SJCRH30 (cell line): ENCODE measurements at places on chromosomes 7 and 10. TPM values are rescaled to one million over a fixed set of nuclear protein-coding genes. Genes with fewer than 3 reads are reported as not detected.
A peak's percentile ranks its signal among the peaks of the same experiment; 100 is the strongest.

Gene CREB5
- 17.6 and 20.8 TPM in 2 replicates for total RNA-seq

Gene ADCY1
- total RNA-seq, result not detected in 2 replicates

Gene LRRTM3
- 0.05 and 0.10 TPM in 2 replicates for total RNA-seq

Gene EIF5AL1
- 0.58 and 0.73 TPM in 2 replicates for total RNA-seq

Gene FAM13C
- total RNA-seq, result 0.91 and 1.1 TPM in 2 replicates

Gene GJD4
- total RNA-seq, result 1.2 and 1.9 TPM in 2 replicates

Gene MYO3A
- not detected in 2 replicates for total RNA-seq

GRCh38 chr7:73899731-73900142 lies 38.8 kb downstream of the TMEM270 start:
- no peaks in the 10 kb centered on the region for H3K36me3 ChIP-seq
- peak; percentile 78 for DNase-seq
- H3K4me1 ChIP-seq, result peaks cover 11% of the 10 kb centered on the region
- no peaks in the 10 kb centered on the region for H3K27me3 ChIP-seq

DNA sequence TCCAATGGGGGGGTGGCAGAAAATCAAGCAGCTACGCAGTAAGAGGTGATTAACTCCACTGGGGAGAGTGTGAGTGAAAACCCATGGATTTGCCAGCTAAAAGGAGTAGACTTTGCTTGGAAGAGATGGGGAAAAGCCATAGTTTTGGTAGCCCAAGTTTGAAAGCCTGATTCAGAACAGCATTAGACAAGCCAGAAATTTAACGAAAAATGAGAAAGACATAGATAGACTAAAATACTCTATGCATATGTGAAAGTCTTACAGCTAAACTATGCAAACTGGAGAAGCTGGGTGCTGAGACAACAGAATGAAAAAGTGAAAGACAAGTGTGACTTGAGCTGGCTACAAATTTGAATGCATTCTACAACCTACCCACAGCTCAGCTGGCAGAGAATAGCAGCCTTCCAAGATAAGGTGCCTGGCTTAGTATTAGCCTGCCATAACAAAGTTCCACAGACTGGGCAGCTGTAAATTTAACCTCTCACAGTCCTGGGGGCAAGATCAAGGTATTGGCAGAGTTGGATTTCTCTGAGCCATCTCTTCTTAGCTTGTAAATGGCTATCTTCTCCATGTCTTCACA lies 156.6 kb downstream of the CDC14C start:
- no peak overlapping the region for H3K27ac ChIP-seq
- no peaks in the 10 kb centered on the region for H3K4me1 ChIP-seq
- no peaks in the 10 kb centered on the region for H3K36me3 ChIP-seq
- no peak overlapping the region for H3K4me3 ChIP-seq
- DNase-seq, result no peak

DNA sequence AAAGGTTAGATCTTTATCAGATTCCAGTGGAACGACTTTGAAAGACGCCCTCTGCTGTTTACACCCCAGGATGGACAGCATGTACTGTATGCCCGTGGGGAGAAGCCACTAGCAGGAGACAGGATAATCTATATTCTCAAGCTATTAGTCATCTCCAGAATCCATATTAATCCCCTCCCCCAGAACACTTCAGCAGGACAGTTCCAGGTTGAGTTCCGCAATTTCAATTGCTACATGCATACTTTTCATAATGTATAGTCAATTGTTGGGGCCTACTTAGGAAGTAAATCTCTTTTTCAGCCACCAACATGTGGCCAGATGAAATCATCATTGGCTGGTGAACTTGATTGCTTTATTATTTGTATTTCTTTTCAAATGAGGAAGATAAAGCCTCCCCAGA lies 313.1 kb upstream of the SMIM30 start:
- H3K4me1 ChIP-seq, result no peaks in the 10 kb centered on the region
- DNase-seq, result no peak
- no peak overlapping the region for H3K27ac ChIP-seq
- H3K27me3 ChIP-seq, result no peaks in the 10 kb centered on the region
- no peak overlapping the region for H3K4me3 ChIP-seq

- no peak overlapping the region for H3K4me3 ChIP-seq
- no peaks in the 10 kb centered on the region for H3K4me1 ChIP-seq
- H3K36me3 ChIP-seq, result no peaks in the 10 kb centered on the region
- no peak overlapping the region for H3K27ac ChIP-seq
- H3K27me3 ChIP-seq, result no peaks in the 10 kb centered on the region
Observed at GRCh38 chr10:20314431-20314830, 498.2 kb downstream of the PLXDC2 start.

DNA sequence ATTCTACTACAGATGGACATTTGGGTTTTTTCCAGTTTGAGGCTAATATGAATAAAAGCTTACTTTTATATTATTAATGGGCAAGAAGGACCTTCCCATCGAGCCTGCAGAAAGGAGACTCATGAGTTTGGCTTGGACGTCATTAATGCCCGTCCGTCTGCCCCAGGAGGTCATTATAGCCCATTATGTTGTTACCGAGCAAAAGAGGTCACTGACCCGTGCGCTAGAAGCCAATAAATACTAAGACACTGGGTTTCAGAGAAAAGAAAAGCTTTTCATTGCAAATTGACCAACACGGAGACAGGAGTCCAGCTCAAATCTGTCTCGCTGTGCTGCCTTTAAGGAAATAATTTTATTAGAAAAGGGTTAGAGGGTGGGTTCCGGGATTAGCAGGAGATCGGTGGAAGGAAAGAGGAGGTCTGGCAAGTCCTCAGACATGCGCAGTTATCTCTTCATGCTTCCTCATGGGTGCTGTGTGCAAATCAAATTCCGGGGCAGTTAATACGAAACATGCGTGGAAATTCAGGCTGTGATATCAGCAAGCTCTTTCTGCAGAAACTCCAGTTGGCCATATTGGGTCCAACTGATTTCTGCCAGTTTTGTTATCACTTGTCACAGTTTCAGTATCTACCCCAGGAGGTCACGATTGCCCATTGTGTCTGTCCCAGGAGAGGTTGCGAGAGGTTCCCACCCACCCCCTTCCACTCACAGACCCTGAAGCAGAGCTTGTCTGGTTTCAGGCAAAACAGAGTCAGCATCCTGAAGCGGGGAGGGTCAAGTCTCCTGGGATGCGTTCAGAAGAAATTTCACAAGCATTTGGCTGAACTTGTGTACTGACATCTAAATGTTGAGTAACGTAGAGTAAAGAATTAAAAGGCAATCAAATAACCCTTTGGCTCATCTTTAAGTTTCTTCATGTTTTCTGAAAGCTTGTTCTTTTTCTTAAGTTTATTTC lies 1.1 kb upstream of the GALNTL5 start:
- no peak for DNase-seq
- H3K4me1 ChIP-seq, result peaks cover 7% of the 10 kb centered on the region; the same call in 1 of the 2 replicates
- no peaks in the 10 kb centered on the region for H3K27me3 ChIP-seq
- H3K27ac ChIP-seq, result no peak overlapping the region
- H3K36me3 ChIP-seq, result no peaks in the 10 kb centered on the region
- no peak overlapping the region for H3K4me3 ChIP-seq

- no peaks in the 10 kb centered on the region for H3K36me3 ChIP-seq
- no peak overlapping the region for H3K4me3 ChIP-seq
- H3K27ac ChIP-seq, result no peak overlapping the region
- peaks cover 17% of the 10 kb centered on the region for H3K4me1 ChIP-seq
Observed at GRCh38 chr7:89312551-89312950, 517.0 kb upstream of the TEX47 start.

- H3K4me3 ChIP-seq, result no peak overlapping the region
- DNase-seq, result no peak
- H3K27me3 ChIP-seq, result no peaks in the 10 kb centered on the region
- no peaks in the 10 kb centered on the region for H3K36me3 ChIP-seq
- no peaks in the 10 kb centered on the region for H3K4me1 ChIP-seq
Observed at GRCh38 chr10:116155191-116155590, 117.8 kb downstream of the GFRA1 start.

DNA sequence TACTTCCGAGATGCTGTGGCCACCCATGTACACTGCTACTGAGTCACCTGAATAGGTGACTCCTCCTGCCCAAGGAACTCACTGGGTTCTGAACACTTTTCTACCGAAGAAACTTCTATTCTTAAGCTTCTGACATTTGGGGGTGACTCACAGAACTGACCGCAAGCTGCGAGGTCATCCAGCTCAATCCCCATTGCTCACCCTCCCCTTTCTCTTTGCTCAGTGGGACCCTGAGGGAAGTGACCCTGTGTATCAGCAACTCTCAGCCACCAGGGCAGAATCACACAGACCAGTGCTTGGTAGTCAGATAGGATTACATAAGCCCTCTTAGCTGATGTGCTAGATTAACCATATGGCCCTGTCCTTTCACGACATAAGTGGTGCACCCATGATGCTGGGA lies 46.3 kb downstream of the INSYN2A start:
- no peak overlapping the region for H3K4me3 ChIP-seq
- no peaks in the 10 kb centered on the region for H3K27me3 ChIP-seq
- peak; percentile 60 for DNase-seq
- peak overlapping the region; percentile 83 for H3K27ac ChIP-seq

DNA sequence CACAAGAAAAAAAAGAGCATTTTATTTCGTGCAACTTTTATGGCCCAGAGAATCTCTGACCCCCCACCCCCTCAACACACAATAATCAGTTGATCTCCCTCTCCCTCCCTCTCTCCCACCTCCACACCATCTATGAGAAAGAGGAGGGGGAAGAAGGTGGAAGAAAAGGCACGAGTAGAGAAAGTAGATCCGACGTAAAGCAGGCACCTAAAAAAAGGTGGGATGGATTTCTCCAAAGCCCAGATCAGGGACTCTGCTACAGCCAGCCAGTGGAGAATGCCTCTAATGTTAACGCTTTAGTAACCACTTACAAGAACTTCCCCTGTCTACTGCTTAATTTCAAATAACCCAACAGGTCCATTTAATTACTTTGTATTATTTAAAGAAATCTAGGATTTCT lies 24.4 kb downstream of the KMT2C start:
- H3K4me1 ChIP-seq, result no peaks in the 10 kb centered on the region
- H3K4me3 ChIP-seq, result no peak overlapping the region
- no peaks in the 10 kb centered on the region for H3K27me3 ChIP-seq

- no peaks in the 10 kb centered on the region for H3K36me3 ChIP-seq
- no peak overlapping the region for H3K27ac ChIP-seq
- peak; percentile 41 for DNase-seq
- no peaks in the 10 kb centered on the region; the same call in 1 of the 2 replicates for H3K4me1 ChIP-seq
Observed at GRCh38 chr10:112343056-112343806, 30.7 kb upstream of the ACSL5 start.

DNA sequence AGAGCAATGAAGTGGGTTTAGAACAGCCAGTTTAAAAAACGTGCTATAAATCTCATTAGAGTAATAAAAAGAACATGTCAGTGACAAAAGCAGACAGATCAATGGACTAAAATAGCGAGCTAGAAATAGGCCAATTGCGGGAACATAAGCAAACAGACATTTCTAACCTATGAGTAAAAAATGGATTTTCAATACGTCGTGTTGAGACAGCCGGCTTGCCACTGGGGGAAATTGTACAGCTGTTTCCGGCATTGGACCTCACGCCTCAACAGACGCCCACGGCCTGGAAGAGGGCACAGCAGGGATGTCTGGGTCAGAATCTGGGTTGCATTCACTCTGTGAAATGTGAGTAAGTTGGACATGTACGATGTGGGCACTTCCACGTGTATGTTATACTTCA lies 92.9 kb downstream of the SVOPL start:
- no peak overlapping the region for H3K27ac ChIP-seq
- H3K4me3 ChIP-seq, result no peak overlapping the region
- H3K4me1 ChIP-seq, result 0 out of 2 replicates have a peak, but pooled peaks cover 5% of the 10 kb centered on the region
- no peaks in the 10 kb centered on the region for H3K36me3 ChIP-seq
- DNase-seq, result peak; percentile 45
- no peaks in the 10 kb centered on the region for H3K27me3 ChIP-seq

- H3K36me3 ChIP-seq, result peaks cover 93% of the 10 kb centered on the region
- no peak overlapping the region for H3K4me3 ChIP-seq
- no peak overlapping the region for H3K27ac ChIP-seq
- H3K27me3 ChIP-seq, result no peaks in the 10 kb centered on the region
- no peak for DNase-seq
Observed at GRCh38 chr7:73470208-73470607, 36.6 kb downstream of the FZD9 start.
